NCI-H460 (cell line): ENCODE measurements at places on chromosomes 6 and 20.

DNA sequence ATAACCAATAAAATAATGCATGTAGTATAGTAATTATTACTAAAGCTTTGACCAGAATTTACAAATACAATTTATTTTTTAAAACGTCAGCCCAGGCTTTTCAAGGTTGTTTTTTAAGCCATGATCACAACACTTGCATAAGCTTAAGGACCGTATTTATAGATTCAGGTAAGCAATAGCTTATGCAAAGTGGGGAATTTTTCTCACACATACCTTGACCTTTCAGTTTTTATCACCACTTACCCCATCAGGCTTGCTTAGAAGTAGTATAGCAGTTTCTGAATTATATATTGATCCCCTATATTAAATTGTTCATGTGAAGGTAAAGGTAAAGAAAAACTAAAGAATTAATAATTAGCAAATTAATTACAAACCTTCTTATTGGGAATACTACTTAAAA, 232.3 kb upstream of the FKBP1C start:
- no peak for DNase-seq

GRCh38 chr6:11851387-11851786, 72.8 kb upstream of the ADTRP start:
- DNase-seq, result no peak

GRCh38 chr20:2617099-2617714, 35.2 kb upstream of the NOP56 start:
- DNase-seq, result no peak

DNA sequence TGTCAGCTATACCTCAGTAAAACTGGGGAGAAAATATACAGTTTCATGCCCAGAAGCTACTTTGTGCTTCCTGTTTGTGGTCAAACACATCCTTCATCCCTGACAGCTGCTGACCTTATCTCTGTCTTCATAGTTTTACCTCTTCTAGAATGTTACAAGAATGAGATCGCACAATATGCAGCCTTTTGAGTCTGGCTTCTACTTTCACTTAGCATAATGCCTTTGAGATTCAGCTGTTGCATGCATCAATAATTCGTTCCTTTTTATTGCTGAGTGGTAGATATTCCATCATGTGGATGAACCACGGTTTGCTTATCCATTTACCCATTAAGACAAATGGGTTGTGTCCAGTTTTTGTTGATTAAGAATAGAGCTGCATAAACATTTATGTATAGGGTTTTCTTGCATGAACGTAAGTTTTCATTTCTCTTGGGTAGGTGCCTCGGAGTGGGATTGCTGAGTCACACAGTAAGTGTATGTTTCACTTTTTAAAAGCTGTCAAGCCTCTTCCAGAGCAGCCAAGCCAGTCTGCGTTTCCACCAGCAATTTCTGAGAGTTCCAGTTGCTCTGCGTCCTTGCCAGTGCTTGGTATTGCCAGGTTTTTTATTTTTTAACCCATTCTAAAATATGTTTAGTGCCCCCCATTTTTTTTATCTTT, 86.6 kb upstream of the PAX1 start:
- DNase-seq, result no peak

DNA sequence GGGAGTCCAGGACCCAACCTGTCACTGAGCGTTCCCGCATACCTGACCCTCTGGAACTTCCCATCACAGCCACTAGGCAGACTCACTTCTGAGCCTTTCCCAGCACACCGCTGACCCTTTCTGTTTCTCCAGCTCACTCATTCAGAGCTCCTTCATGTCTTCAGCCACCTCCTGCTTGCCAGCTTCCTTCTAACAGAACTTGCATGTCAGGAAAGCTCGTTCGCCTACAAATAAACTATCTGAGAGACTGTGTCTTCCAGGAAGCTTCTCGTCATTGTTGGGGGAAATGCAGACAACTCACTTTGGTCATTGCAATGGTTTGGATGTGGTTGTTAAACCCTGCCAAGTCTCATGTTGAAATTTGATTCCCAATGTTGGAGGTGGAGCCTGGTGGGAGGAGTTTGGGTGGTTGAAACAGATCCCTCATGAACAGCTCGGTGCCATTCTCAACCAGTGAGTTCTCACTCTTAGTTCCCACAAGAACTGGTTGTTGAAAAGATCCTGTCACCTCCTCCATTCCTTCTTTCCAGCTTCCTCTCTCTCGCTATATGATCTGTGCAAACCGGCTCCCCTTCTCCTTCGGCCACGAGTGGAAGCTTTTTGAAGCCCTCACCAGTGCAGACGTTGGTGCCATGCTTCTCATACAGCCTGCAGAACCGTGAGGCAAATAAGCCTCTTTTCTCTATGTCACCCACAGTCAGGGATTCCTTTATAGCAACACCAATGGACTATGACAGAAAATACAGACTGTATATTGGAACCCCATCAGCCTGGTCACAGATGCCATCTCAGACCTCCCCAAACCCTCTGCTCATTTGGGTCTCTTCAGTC, 1.4 kb upstream of the MUC21 start:
- no peak for DNase-seq

DNA sequence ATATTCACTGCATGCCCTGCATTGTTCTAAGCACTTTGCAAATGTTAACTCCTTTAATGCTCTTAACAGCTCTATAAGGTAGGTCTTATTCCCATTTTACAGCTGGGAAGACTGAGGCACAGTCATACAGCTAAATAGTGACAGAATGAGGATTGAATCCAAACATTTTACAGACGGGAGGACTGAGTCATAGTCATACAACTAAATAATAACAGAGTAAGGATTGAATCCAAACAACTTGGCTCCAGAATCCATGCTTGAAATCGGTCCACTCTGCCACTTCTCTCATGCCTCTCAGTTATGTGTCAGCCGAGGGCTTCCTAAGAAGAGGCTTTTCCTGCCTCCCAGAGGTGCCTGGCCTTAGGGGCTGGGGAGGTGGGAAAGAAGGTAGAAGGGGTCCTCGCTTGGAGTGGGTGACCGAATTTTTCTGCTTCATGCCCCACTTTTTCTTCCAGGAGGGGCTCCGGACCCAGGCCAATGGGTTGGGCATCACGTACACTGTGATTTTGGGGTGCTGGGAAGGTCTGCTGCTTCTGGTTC, 137.4 kb upstream of the RNF24 start:
- no peak for DNase-seq

DNA sequence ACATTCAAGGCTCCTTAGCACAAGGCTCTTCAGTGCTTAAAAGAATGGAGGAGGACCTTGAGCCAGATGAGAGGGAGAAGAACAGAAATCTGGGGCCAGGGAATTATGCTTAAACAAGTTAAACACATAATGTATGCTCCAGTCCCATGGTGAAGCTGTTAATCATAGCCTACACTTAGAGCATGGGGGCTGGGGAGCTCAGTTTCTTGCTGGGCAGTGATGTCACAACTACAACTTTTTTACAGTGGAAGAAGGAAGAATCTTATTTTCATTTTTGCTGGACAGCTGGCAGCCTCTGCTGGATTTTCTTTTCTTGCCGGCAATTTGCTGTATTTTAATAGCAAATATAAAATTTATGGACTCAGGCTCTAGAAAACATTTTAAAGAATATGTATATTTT, 432.5 kb downstream of the CD109 start:
- no peak for DNase-seq

GRCh38 chr6:159761129-159761872, 544 bp upstream of the ACAT2 start:
- no peak for DNase-seq

DNA sequence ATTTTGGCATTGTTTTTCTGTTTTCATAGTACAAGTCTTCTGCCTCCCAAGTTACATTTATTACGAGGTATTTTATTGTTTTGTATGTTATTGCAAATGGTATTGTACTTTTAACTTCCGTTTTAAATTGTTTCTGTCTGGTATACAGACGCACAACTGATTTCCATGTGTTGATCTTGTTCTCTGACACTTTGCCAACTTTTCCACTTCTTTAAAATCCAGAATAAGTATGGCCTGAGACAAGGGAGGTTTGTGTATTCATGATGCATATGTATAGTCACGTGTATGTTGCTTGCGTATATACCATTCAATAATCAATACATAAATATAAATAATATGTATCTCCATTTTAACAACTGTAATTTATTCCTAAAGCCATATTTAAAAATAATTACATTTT, 41.2 kb downstream of the THBS2 start:
- no peak for DNase-seq

DNA sequence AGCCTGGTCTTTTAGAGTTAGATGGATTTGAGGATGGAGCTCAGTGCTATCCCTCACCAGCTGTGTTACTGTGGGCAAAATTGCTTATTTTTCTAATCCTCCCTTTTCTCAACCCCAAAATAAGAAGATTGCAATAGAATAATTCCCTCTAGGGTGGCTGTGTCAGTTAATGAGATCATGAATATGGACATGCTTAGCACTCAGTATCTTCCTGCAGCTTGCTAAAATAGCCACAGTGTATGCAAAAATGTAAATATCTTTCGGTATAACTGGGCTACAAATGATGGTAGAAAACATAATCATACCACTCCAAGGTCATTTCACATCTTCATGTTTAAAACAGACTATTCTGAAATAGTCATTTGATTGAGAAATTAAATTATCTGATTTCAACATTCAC, 35.7 kb downstream of the ZNF334 start:
- no peak for DNase-seq

GRCh38 chr20:16517946-16518783, 55.1 kb downstream of the KIF16B start:
- DNase-seq, result peak; percentile 65

DNA sequence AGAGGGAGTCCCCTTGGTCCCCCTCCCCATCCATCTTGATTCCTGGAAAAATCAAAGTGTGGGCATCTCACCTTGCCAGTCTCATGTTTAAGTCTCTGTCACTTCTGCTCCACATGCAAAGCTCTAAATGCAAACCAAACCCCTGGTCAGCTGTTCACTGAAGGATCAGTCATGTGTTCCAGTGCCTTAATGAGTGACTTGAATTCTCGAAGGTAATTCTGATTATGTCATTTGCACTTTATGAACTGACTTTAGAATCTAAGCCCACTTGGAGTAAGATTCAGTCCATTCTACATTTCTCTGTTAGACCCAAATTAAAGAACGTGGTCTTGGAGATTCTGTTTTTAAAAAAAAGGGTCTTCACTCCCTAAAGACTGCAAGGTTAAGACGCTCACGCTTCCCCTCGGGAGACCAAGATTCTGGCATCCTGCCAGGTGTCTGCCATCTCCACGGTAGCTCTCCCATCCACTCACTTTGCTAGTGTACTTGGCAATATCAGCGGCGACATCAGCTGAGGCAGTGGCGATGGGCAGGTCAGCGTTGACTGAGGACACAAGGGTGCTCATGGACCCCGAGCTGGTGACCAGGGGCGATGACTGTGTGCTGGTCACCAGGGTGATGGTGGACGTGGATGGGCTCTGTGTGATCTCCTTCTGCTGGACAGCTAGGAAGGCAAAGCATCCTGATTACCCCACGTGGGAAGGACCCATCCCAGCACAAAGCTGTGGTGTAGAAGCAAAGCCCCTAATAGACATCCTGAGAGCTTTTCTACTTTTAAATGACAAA, 120.5 kb downstream of the ZMYND8 start:
- DNase-seq, result no peak

DNA sequence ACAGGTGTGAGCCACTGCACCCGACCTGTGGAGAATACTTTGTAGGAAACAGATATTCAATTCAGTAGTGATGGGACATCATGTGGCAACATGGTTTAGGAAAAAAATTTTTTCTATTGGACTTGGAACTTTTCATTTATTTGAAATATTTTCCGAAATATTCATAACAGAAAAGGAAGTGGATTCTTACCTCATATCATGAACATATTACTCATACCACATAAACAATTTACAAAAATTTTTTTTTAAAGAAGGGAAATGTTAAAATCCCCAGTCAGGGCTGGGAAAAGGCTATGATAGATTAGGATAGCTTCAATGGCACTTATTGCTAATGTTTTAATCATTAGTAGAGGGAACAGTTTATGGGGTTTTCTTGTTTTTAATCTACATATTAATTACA, 6.8 kb upstream of the ALDH8A1 start:
- no peak for DNase-seq

DNA sequence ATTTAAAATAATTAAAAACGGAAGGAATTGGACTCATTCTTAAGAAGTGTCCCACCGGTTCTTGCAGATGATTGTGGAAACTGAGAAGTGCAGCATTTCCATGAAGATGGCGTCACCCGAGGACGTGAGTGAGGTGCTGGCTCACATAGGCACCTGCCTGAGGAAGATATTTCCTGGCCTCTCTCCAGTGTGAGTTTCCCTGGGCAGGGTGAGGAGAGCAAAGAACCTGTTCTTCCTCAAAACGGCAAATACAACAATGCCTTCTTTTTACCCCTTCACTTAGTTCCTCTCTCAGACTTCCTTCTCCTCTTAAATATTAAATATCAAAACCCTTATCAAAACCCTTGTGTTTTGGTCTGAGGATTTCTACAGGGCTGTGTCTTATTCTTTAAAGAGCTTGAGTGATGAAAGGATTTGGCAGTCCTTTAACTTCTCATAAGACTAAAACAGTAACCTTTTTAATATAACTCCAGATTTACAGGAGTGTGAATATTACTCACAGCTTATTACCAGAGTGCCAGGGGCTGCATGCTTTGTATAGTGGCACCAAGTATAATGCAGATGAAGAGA, 156.3 kb downstream of the CARMIL1 start:
- no peak for DNase-seq

- peak; percentile 62 for DNase-seq
Observed at GRCh38 chr6:31660381-31661261, at the start of gene C6orf47. C6orf47 (minus strand) TSS chr6:31660778; CDS start chr6:31659947, 831 bp downstream.

DNA sequence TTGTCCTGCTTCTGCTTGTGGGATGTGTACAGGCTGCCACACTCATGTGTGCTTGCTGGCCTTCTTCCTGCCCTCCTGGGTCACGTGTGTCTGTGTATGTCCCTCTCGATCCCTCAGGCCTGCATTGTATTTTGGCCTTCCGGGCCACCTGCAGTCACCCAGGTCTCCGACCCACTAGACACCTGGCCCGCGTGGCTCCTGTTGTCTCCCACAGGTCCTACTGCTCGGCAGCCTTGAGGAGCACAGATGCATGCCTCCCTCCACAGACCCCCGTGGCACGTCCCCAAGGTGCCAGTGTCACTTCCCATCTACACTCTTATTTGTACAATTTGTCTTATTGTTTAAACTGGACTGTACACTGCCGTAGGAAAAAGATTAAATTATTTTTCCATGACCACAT, 43.1 kb downstream of the FOXC1 start:
- DNase-seq, result no peak

DNA sequence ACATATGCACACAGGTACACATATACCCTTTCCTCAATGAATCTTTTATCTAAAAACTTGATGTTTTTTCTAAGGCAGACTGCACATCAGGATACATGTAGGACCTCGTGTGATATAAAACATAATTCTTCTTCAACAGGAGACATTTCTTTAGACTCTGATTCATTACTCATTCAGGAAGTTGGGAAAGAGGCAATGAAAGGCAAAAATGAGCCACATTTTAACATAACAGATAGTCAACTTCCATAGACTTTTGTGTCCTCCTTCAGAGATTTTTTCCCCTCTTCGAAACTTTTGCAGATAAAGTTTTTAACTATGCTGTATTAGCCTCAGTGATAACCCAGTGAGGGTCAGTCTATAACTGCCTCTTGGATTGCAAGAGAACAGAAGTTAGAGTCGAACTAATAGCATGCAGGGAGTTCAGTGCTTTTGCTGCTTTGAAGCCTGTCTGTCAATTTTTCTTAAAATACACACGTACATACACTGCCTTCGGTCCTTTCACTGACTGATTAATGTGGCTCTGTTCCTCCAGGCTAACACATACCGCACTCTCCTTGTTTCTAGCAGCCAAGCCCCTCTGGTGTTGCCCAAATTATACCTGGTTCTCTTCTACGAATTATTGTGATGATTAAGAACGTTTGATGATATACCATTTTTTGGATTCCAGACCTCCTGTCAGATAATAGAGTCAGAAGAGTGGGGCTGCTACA, 562.5 kb upstream of the MAP3K7 start:
- DNase-seq, result no peak
